ENCODE measurements at places on chromosomes 1 and 21.

DNA sequence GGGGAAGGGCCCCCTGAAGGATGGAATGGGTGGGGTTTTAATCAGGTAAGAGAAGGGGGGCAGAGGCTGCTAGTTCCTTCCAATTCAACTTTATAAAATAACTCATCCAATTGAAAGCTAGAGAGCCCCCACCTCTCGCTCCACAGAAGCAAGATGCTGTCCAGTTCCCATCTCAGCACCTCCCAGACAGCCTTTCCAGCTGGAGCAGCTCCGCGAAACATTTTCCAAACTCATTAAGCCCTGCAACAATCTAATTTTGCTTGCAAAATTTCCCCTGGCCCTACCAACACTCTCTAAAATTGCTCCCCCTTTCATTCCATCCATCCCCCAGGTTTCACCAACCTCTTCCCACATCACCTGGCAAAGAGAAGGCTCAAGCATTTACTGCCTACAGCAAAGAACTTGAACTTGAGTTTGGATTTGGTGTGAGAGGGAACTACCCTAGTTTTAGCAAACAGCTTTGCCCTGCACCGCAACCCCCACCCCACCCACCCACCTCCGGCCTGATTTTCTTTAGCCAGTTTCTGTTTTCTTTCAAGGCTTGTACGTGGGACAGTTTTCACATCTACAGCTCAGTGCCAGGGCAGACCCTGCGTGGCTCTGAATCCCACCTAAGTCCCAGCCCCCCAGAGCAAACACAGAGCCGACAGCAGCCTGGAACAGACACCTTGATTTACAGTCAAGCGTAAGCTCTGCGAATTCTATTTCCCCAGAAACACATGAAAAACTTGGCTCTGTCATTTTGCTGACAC lies 46.7 kb downstream of the SYF2 start:
- no peak for DNase-seq

DNA sequence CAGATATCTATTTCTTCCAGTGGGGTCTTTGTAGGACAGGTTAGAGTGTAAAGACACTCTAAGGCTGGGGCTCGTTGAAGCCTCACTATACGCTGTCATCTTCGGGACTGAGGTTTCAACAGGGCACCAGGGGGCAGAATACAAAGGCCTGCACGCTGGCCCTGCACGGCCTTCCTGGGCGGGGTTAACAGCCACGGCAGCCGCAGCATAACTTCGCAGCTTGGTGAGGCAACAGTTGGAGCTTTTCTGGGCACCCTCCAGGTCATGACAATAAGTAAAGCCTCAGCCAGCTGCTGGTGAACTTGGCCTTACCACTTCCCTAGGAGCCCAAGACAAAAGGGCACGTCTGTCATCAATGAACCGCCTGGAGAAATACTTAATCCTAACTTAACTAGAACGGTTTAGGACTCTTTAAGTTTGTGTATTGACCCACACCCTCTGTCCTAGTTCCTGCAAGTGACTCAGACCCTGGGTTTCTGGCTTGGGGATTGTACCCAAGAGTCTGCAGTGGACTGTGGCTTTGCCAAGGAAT lies 2.3 kb upstream of the RUNX1 start:
- DNase-seq: peak; percentile 80

GRCh38 chr1:240235521-240236288 lies 144.0 kb downstream of the FMN2 start:
- DNase-seq: no peak

DNA sequence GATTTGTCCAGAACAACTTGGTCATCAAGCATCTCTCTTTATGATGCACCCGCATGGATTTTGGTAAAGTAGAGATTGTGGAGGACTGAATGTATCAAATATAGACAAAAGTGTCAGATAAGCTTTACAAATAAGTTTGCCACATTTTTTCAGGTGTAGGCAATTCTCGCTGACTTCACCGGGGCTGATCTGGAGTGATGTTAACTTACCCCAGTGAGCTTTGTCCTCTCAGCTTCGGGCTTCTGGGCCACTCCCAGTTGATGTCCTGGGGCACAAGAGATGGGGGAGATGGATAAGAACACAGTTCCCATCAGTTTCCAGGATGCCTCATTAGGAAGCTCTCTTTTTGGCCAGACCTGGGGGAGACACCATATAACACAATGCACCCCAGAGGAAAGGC lies 117.7 kb downstream of the ETS2 start:
- no peak for DNase-seq

GRCh38 chr21:32329776-32330175 lies 31.1 kb downstream of the MRAP start:
- DNase-seq: no peak

- DNase-seq: no peak
These were observed 3.3 kb upstream of the ZBTB18 start for GRCh38 chr1:244047621-244048255.

DNA sequence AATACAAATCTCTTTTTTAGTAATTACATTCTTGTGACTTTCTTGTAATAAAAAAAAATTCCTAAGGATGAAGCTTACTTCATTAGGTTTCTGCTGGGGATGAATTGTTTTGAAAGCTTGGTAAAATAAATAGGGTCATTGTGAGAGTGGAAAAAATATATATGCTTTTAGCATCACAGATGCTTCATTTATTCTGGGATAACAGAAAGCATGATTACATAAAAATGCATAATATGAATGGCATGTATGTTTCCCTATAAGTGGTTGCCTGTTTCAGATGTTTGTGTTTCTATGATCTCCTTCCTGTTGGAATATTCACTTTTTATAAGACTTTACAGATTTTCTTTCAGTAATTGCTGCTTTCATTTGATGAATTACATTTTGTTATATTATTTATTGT lies 42.3 kb downstream of the HMCN1 start:
- no peak for DNase-seq

GRCh38 chr1:199283794-199284193 lies 645.0 kb downstream of the PTPRC start:
- DNase-seq: no peak

GRCh38 chr1:225866061-225866837 lies 15.9 kb downstream of the TMEM63A start:
- peak; percentile 58 for DNase-seq

- peak; percentile 61 for DNase-seq
These were observed 13.0 kb downstream of the RCC1 start for GRCh38 chr1:28518745-28519341.

GRCh38 chr21:46454634-46455390 lies 3.9 kb upstream of the DIP2A start:
- no peak for DNase-seq

- peak; percentile 77 for DNase-seq
These were observed 17.7 kb downstream of the TINAGL1 start for GRCh38 chr1:31593770-31594632.
